ENCODE measurements at places on chromosomes 6 and 20.

- no peak for DNase-seq
These were observed 175.9 kb downstream of the SOX4 start for GRCh38 chr6:21769405-21769861.

DNA sequence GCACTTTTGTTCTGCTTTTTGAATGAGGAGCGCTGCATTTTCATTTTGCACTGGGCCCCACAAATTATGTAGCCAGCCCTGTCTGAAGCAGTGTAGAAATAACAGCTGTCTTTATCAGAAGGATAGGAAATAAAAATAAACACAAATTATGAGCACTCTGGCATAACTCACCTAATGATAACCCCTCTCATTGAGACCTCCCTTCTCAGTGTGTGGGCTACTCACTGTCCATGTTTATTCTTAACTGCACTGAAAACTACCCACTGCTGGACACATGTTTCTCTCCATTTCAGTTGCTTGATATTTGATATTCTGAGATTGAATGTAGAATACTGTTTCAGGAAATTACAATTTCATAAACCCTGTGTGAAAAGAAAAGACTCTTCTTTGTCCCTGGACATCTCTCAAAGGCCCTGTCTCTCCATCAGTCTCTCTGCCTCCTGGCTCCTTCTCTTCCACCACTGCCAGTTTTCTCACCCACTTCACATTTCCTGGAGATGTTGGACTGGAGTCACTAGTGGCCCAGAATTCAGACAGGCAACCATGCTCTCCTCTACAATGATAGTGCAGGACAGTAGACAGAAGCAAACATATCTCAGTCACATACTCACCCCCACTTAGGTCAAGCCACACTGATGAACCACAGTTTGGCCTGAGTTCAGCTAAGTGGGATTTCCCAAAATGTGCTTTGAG, 29.6 kb upstream of the SAYSD1 start:
- no peak for DNase-seq

- no peak for DNase-seq
These were observed 187.0 kb upstream of the TAB2 start for GRCh38 chr6:149130508-149130907.

- DNase-seq = no peak
These were observed 9.1 kb upstream of the MANBAL start for GRCh38 chr20:37280403-37280802.

GRCh38 chr20:30811885-30812671, 445.4 kb upstream of the DEFB115 start:
- no peak for DNase-seq

DNA sequence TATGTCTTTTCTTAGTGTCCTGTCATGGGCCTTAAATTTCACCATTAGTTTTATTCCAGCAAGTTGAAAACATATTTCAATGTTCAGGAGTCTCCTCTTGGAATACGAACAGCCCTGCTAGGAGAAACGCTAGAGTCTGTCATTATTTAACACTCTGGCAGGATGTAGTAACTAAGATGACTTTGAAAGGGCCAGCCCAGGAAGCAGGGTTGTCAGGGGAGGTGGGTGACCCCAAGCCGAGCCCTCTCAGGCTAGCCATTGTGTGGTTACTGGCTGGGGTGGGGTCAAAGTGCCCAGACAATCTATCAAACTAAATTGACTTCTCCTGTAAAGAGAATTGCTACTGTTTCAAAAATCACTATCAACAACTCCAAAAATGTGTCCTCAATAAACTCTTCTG, 67.8 kb downstream of the LY86 start:
- DNase-seq = no peak

- no peak for DNase-seq
These were observed 77.5 kb downstream of the CDH22 start for GRCh38 chr20:46230801-46231282.

DNA sequence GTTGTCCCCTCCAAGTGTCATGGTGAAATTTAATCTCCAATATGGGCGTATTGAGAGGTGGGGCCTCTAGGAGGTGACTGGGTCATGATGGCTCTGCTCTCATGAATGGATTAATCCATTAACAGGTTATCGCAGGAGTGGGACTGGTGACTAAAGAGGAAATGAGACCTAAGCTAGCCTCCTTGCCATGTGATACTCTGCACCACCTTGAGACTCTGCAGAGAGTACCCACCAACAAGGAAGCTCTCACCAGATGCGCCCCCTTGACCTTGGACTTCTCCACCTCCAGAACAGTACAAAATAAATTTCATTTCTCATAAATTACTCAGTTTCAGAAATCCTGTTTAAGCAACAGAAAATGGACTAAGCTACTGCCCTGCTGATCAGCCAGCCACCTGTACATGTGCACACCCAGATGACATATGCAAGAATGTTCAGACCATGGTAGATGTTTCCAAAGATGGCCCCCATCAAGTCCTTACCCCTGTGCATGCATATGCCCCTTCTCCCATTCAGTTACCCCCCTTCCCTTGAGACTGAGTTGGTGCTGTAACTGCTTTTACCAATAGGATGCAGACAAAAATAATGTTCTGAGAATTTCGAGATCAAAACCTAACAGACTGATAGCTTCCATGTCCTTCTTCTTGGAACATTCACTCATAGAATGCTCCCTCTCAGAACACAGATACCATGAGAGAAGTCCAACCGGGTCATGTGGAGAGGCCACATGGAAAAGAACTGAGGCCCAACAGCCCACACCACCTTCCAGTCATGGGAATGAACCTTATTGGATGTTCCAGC, 28.4 kb downstream of the MAP3K5 start:
- no peak for DNase-seq

GRCh38 chr6:36389353-36389752, 1.9 kb upstream of the ETV7 start:
- no peak for DNase-seq

DNA sequence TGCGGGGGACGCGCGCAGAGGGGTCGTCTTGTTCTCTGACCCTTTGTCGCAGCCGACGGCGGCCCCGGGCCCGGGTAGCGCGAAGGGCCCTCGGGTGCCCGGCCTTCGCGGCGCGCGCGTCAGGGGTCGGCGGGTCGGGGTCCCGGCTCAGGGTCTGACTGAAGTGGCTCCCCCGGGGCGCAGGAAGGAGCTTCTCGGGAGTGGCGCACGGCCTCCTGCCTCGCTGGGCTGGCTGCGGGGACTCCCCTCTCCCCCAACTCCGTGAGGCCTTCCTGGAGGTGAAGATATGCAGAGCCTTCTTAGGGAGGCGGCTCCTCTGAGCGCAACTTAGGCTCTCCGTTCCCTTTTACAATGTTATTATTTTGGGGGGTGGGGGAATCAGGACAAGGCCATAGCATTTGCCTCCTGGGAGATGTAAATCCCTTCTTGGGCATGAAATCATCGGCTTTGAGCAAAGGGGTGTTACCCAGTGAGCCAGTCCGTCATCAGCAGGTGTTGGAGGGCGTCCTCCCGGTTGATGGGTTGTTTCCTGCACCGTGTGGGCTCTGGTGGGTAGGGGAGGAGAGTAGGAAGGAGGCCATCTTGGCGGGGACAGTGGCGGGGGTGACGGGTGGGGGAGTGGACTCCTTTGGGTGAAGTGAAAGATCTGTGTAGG, 523 bp downstream of the CDS2 start:
- peak; percentile 68 for DNase-seq

GRCh38 chr6:52549428-52549827, 27.4 kb downstream of the TRAM2 start:
- DNase-seq = no peak

- no peak for DNase-seq
These were observed 124.0 kb downstream of the PLCB1 start for GRCh38 chr20:8255945-8256632.

DNA sequence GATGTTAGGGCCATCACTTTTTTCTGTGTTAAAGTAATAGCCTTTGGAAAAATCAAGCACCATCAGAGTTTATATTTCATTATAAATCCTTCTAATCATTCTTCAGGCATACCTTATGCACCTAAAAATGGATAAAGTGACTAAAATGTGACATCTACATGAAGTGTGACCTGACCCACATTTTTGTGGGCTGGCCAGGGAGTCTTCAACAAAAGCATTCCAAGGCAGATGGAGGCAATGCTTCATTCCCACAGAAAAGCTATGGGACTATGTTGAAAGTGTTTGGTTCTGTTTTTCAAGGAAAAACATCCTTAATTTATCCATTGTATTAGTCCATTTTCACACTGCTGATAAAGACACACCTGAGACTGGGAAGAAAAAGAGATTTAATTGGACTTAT, 58.8 kb upstream of the LTV1 start:
- DNase-seq = no peak

- DNase-seq = no peak
These were observed 257.6 kb downstream of the ANKRD60 start for GRCh38 chr20:57970856-57971255.

DNA sequence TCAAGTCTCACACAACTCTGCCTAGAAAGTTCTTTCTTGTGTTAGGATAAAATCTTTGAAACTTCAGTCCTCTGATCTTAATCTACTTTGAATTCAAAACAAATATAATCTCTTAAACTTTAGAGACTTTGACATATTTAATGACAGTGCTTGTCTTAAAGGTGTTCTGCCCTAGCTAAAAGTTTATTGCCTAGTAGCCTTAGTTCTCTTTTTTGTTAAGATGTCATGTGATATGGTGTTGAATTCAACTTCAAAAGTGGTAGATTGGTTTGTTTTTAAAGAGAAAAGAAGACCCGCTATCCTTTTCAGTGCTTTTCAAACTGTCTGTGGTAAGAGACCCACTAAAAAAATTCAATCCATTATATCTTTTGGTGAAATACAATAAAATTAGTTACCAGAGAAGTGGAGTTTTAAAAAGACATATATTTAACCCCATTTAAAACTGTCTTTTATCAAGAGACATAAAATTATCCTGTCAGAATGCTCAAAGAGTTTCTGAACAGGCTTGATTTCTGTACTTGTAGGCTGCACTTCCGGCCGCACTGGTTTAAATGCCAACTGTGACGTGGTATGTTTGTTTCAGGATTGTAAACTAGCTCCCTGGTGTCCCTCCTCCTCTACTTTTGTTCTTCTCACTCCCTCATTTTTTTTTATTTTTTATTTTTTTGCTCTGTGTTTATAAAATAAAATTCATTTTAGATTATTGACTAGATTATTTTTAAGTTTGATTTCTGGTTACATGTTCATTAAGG, 76.5 kb downstream of the QKI start:
- DNase-seq = no peak

DNA sequence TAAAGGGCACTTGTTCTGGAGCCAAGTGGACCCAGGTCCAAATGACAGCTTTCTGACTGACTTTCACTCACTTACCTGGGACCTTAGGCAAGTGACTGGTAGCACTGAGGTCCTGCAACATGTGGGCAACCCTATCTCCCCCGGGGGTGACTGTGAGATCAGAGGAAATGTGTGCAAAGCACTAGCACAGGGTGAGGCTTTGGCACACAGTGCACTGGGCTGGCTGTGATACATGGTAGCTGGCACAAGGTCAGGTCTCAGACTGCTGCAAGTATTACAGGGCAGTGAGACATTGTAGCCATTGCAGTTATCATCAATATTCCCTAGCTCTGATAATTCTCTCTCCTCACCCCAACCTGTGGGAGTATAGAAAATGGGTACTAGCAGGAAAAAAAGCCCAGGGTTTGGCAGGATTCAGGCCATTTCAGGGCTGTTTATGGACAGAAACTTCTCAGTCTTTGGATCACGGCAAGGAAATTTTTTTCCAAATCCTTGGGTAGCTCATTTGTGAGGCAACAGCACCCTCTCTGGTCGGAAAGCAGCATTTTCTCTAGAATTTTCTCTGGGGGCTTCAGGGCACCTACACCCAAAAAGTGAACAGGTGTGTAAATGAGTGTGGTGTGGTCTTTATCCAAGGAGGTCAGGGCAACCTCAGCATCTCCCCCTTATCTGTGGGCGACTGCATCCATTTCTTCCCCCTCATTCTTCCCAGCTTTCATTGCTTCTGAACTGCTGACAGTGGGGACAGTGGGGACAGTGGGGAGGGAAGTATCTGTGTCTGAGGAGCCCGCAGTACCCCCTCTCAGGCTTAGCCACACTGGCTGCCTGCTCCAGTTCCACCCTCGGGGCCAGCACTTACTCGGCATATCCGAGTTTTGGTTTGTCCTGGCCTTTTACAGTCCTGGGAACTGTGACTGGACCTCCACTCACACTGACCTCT, 148.7 kb upstream of the PHACTR3 start:
- no peak for DNase-seq

GRCh38 chr20:2671977-2672376, 8.0 kb upstream of the IDH3B start:
- DNase-seq = no peak

GRCh38 chr6:29465801-29466200, 8.8 kb downstream of the OR2H1 start:
- DNase-seq = no peak

- DNase-seq = no peak
These were observed 162.6 kb downstream of the BCKDHB start for GRCh38 chr6:80268865-80269730.

- no peak for DNase-seq
These were observed 318.5 kb upstream of the JARID2 start for GRCh38 chr6:14927398-14927797.

- DNase-seq = no peak
These were observed 208.5 kb upstream of the PDE10A start for GRCh38 chr6:165871571-165871970.

GRCh38 chr20:23094927-23095326, 8.8 kb upstream of the CD93 start:
- DNase-seq = no peak

- DNase-seq = peak; percentile 67
These were observed 6.6 kb upstream of the GUCA1A start for GRCh38 chr6:42166444-42167141.

DNA sequence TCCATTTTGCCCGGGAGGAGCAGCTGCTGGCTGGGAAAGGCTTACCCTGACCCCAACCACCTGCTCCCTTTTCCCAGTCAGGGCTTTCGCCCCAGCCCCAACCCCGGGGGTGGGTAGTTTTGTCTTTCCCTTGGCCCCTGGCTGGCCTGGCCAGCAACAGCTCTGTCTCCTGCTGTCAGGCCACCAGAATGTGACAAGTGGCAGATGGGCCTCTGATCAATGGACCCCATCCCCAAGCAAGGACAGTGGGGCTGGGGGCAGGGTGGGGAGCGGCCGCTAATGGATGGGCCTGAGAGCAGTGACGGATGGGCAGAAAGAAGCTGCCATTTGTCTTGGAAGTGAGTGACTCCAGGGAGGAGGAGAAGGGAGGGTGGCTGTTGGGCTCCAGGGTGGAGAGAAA, 121.6 kb downstream of the DHX35 start:
- no peak for DNase-seq

DNA sequence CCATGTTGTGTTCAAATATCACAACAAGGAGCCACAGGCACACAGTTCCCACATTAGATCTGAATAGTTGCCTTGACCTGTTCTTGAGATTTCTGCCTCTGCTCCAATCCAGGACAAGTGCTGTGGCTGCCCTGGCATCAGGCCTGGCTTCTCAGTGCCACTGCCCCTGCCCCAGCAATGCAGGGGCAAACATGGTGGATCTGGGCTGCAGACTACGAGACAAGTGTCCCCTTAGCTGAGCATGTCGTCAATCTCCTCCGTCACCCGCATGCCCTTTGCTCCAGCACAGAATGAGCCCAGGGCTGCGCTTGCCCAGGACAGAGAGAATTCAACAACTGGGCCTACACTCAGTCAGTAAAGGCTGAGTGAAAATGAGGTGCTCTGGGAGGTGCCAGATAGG, 201.6 kb downstream of the SYNDIG1 start:
- no peak for DNase-seq
